ENCODE measurements at places on chromosomes 5 and 9. TPM values are rescaled to one million over a fixed set of nuclear protein-coding genes. Genes with fewer than 3 reads are reported as not detected.
A peak's percentile ranks its signal among the peaks of the same experiment; 100 is the strongest.

Gene SLC36A2
- polyA plus RNA-seq = not detected

Gene PCDHB10
- not detected for polyA plus RNA-seq

Gene KCNT1
- not detected for polyA plus RNA-seq

DNA sequence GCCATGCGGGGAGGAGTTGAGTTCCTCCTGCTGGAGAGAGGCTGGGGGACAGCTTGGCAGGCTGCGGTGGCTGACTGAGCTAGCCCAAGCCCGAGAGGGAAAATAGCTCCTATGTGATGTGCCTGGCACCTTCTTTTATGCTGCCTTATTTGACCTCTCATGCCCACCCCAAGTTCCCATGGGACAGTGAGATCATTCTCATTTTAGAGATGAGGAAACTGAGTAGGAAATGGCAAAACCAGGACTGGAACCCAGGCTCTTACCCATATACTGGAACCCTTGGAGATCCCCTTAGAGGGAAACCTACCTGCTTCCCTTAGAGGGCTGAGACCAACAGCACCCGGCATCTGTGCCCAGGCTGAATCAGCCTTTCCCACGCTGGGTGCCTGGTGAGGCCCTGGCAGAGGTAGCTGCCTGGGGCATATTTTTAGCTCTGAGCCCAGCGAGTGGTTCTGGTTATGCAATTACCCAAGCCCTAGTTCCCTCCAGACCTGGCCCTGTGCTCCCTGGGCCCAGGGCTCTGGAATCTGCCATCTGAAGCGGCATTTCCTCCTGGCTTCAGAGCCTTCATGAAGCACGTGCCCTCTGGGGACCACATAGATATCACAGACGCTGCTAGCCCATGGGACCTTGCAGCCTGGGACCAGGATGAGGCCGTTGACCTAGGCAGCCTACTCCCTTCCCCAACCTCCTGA, 23.6 kb downstream of the COL27A1 start:
- no peaks in the 10 kb centered on the region for H3K4me1 ChIP-seq
- no peak for DNase-seq
- H3K4me3 ChIP-seq = no peak overlapping the region
- no peaks in the 10 kb centered on the region for H3K36me3 ChIP-seq
- H3K27ac ChIP-seq = no peak overlapping the region

DNA sequence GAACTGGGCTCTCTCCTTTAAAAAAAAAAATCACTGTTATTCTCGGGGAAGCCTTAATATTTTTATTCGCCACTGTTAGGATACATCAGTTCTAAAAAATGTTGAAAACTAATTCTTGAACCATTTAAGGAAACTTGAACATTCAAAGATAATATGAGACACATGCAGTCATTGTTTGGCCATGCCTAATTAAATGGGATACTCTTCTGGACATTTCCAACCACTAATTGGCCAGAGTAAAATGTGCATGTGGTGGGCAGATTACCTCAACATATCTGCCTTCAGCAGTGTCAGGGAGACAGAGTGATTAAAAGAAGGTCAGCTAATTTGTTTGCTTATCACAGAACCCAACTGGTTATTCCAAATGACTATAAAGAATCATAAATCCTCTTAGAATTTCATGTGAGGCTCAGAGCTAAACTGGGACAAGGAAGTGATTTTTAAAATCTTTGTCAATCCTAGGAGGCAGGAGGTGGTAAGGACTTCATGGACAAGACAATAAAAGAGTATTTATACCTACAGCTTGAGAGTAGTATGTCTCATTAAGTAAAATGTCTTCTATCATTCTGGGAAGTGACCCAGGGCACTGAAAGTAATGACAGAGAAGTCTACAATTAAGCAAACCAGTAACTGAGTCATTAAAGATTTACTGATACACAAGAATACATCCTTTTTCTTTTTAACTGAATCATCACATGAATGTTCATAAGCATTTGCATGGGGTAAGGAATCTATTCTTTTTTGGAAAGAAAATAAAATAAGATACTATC, 242.9 kb upstream of the TRPM3 start:
- H3K27me3 ChIP-seq = no peaks in the 10 kb centered on the region
- H3K27ac ChIP-seq = no peak overlapping the region
- H3K4me3 ChIP-seq = no peak overlapping the region
- DNase-seq = no peak
- no peaks in the 10 kb centered on the region for H3K36me3 ChIP-seq

- H3K36me3 ChIP-seq = no peaks in the 10 kb centered on the region
- no peak for DNase-seq
- H3K27me3 ChIP-seq = no peaks in the 10 kb centered on the region
- H3K4me3 ChIP-seq = no peak overlapping the region
- H3K4me1 ChIP-seq = no peaks in the 10 kb centered on the region
- H3K27ac ChIP-seq = no peak overlapping the region
Observed at GRCh38 chr9:90961375-90961774, 159.8 kb downstream of the SYK start.

DNA sequence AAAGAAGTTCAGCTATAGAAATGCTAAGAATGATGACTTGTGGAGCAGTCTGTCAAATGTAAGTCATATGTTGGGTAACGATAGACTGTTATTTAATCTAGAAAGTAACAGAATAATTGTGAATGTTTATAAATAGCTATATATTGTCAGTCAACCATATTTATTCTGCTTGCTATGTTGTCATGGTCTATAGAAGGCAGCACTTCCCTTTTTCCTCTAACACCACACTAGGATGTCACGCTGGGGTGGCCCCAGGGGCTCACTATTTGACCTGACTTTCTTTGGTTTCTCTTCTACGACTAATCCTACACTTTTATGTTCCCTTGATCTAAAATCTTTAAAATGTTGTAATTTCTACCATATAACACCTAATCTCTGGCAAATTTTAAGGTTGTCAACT, 20.5 kb downstream of the ERAP2 start:
- H3K4me3 ChIP-seq = peak overlapping the region; percentile 75
- no peaks in the 10 kb centered on the region for H3K27me3 ChIP-seq
- H3K36me3 ChIP-seq = peaks cover 75% of the 10 kb centered on the region
- H3K4me1 ChIP-seq = peaks cover 9% of the 10 kb centered on the region

DNA sequence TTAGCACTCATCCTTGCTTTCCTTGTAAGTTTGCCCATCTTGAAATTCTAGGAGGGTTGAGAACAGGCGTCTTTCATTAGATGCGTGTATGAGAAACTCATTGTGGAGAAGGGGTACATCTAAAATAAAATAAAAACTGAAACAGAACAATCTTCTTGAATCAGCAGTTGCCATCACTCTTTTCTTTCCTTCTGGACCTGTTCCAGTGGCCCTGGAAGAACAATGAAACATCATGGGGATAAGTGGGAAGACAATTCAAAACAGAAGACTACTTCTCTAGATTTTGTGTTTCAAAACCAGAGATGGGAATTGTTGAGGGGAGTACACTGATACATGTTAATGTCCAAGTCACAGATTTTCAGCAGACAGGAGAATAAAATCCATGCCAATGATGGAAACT, 59.9 kb downstream of the SLC1A3 start:
- no peak overlapping the region for H3K27ac ChIP-seq
- H3K4me1 ChIP-seq = peaks cover 10% of the 10 kb centered on the region
- H3K36me3 ChIP-seq = peaks cover 1% of the 10 kb centered on the region
- H3K27me3 ChIP-seq = no peaks in the 10 kb centered on the region
- no peak overlapping the region for H3K4me3 ChIP-seq
- DNase-seq = no peak

Gene ADAMTS6
- not detected for polyA plus RNA-seq

Gene PTGS1
- 20.5 TPM for polyA plus RNA-seq

GRCh38 chr5:131720714-131721113, 76.1 kb downstream of the FNIP1 start:
- DNase-seq = no peak
- no peak overlapping the region for H3K27ac ChIP-seq
- H3K36me3 ChIP-seq = peaks cover 40% of the 10 kb centered on the region
- H3K27me3 ChIP-seq = no peaks in the 10 kb centered on the region
- no peaks in the 10 kb centered on the region for H3K4me1 ChIP-seq
- no peak overlapping the region for H3K4me3 ChIP-seq

GRCh38 chr9:136399176-136400037, 563 bp downstream of the SNAPC4 start:
- peak; percentile 18 for DNase-seq
- H3K4me3 ChIP-seq = peak overlapping the region; percentile 88
- H3K27ac ChIP-seq = peak overlapping the region; percentile 62
- H3K36me3 ChIP-seq = peaks cover 49% of the 10 kb centered on the region
- no peaks in the 10 kb centered on the region for H3K27me3 ChIP-seq

GRCh38 chr9:30197954-30198353, 2186.5 kb upstream of the ACO1 start:
- H3K4me3 ChIP-seq = no peak overlapping the region
- H3K27me3 ChIP-seq = no peaks in the 10 kb centered on the region
- no peak for DNase-seq
- H3K36me3 ChIP-seq = no peaks in the 10 kb centered on the region

Gene SH2D3C
- 20.5 TPM for polyA plus RNA-seq

GRCh38 chr9:94861589-94862272, 135.2 kb downstream of the AOPEP start:
- H3K4me3 ChIP-seq = no peak overlapping the region
- peaks cover 19% of the 10 kb centered on the region for H3K4me1 ChIP-seq
- H3K36me3 ChIP-seq = no peaks in the 10 kb centered on the region
- no peaks in the 10 kb centered on the region for H3K27me3 ChIP-seq

Gene PCDHGA2
- polyA plus RNA-seq = not detected

Gene GHR
- not detected for polyA plus RNA-seq

DNA sequence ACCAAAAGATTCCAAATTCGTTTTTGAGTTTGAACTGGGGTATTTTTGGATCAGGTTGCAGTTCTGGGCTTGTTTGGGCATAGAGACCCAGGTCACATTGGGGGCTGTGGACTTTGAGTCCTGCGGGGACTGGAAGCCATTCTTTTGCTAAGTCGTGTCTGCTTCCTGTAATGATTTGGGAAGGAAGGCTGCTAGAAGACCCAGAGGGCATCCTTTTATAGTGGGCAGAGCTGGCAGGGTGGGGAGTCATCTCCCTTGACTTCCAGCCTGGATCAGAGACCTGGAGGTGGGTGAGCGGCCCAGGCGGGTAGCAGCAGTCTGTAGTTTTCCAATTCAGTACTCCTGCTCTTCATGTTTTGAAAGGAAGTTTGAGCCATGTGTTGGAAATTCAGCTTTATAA, 11.3 kb downstream of the ZNF618 start:
- H3K4me3 ChIP-seq = no peak overlapping the region
- H3K4me1 ChIP-seq = peaks cover 26% of the 10 kb centered on the region
- H3K27me3 ChIP-seq = no peaks in the 10 kb centered on the region
- no peaks in the 10 kb centered on the region for H3K36me3 ChIP-seq

Gene CTNND2
- not detected for polyA plus RNA-seq

DNA sequence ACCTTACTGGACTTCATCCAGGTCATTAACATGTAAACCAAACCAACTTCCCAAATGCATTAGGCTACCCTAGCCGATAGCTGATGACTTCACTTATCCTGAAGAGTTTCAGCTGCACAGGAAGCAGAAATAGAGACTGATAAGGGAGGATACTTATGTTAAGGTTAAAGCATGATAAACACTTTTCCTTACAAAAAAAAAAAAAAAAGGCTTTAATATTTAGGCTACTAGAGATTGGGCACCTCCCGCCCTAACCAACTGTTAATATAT, 1.6 kb upstream of the MEF2C start:
- H3K4me1 ChIP-seq = peaks cover 52% of the 10 kb centered on the region
- H3K4me3 ChIP-seq = peak overlapping the region; percentile 94
- H3K27me3 ChIP-seq = no peaks in the 10 kb centered on the region

DNA sequence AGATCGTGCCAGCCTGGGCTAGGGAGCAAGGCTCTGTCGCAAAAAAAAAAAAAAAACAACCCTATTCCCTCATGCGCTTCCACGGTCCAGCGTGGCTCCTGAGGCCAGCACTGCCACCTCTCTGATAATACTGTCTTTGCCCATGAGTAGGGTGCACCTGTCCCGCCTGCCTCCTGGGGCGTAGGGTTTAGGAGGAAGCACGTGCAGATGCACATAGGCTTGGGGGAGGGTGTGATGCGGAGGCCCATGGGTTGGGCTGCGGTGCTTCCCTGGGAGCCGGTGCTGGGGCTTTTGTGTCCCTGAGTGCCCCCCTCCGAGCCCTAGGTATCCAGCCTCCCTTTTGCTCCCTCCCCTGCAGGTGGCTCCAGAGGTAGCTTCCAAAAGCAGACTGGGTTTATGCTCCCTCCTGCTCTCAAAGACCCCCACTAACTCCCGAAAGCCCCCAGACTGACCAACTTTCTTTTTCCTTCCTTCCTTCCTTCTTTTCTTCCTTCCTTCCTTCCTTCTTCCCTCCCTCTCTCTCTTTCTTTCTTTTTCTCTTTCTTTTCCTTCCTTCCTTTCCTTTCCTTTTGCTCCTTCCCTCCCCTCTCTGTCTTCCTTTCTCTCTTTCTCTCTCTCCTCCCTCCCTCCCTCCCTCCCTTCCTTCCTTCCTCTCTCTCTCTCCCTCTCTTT, 12.8 kb downstream of the FGFR4 start:
- H3K27me3 ChIP-seq = no peaks in the 10 kb centered on the region
- no peak overlapping the region for H3K27ac ChIP-seq
- no peak overlapping the region for H3K4me3 ChIP-seq
- no peaks in the 10 kb centered on the region for H3K4me1 ChIP-seq
- no peaks in the 10 kb centered on the region for H3K36me3 ChIP-seq

- H3K27me3 ChIP-seq = no peaks in the 10 kb centered on the region
- H3K4me1 ChIP-seq = no peaks in the 10 kb centered on the region
- H3K4me3 ChIP-seq = no peak overlapping the region
- H3K27ac ChIP-seq = no peak overlapping the region
- no peaks in the 10 kb centered on the region for H3K36me3 ChIP-seq
Observed at GRCh38 chr5:66209350-66209749, 65.2 kb downstream of the SREK1 start.

DNA sequence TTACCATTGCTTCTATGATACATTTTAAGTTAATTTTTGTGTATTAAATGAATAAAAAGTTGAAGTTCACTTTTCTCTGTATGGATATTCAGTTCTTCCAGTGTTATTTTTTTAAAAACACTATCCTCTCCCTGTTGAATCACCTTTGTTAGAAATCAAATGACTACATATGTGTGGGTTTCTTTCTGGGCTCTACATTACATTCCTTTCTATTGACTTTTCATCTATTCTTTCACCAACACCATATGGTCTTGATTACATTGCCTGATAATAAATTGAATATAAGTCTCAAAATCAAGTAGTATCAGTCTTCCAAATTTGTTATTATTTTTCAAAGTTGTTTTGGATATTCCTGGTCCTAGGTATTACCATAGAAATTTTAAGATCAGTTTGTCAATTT, 7.3 kb upstream of the RASEF start:
- H3K27me3 ChIP-seq = peaks cover 3% of the 10 kb centered on the region
- no peak overlapping the region for H3K27ac ChIP-seq
- H3K4me3 ChIP-seq = no peak overlapping the region
- H3K36me3 ChIP-seq = no peaks in the 10 kb centered on the region
- DNase-seq = no peak

- H3K27me3 ChIP-seq = peaks cover 2% of the 10 kb centered on the region
- H3K4me1 ChIP-seq = no peaks in the 10 kb centered on the region
- H3K36me3 ChIP-seq = no peaks in the 10 kb centered on the region
- DNase-seq = no peak
- no peak overlapping the region for H3K27ac ChIP-seq
Observed at GRCh38 chr5:123485275-123485674, 26.7 kb upstream of the CSNK1G3 start.

DNA sequence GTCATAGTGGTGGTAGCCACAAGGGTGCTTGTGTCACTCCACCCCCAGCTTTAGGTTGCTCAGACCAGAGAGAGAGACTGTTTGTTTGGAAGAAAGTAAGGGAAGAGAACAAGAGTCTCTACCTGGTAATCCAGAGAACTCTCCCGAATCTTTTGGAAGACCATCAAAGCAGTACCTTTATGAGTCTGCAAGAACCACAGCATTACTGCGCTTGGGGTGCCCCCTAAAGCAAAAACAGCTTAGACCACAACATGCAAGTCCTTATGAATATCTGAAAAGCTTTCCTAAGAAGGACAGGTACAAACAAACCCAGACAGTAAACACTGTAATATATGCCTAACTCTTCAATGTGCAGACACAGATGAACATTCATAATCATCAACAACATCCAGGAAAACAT, 1398.6 kb upstream of the C9orf72 start:
- no peak for DNase-seq
- no peaks in the 10 kb centered on the region for H3K36me3 ChIP-seq
- no peak overlapping the region for H3K27ac ChIP-seq

All from CD14-positive monocyte (primary cell).